Stimulated activated CD4-positive, alpha-beta T cell treated with anti-CD3 and anti-CD28 coated beads, Interleukin-12 subunit alpha, Interleukin-12 subunit beta, amount 100 ng/mL, for 48 hours (primary cell): ENCODE measurements at places on chromosomes 12 and 14.

- DNase-seq, result no peak
These were observed 229.8 kb downstream of the RASSF9 start for GRCh38 chr12:85606455-85606854.

DNA sequence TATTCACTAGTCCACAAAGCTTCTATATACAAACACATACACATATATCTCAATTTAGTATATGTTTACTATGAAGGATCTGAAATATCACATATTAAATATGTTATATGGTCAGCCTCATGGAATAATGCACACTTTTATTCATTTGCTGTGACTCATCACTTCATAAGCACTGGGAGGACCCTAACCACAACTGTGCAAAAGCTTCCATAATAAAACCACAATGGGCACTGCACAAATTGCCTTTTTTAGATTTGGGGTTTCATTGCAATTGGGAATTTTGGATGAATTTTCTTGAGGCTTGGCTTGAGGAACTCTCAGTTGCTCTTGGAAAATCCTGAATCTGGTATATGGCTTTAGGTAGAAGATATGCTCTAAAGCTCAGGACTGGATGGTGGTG lies 399.4 kb downstream of the C12orf75 start:
- no peak for DNase-seq

- peak; percentile 80 for DNase-seq
These were observed at the start of gene C1RL for GRCh38 chr12:7108796-7109571. Gene C1RL (minus strand): TSS chr12:7109214. CDS start chr12:7109180, 34 bp downstream.

DNA sequence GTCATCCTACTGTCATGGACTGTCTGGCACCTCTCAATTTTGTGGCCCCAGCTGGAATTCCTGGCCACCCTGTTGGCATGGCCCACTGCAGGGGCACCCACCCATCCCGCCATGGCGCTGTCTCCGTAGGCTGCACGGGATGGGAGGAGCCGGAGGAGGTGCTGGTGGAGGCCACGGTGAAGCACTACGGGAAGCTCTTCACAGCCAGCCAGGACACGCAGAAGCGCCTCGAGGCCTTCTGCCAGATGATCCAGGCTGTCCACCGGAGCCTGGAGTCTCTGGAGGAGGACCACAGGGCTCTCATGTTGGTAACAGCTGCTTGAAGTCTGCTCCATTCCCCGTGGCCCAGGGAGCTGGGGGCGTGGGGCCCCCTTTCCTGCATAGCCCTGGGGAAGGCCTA lies 3.9 kb downstream of the CCDC197 start:
- no peak for DNase-seq

DNA sequence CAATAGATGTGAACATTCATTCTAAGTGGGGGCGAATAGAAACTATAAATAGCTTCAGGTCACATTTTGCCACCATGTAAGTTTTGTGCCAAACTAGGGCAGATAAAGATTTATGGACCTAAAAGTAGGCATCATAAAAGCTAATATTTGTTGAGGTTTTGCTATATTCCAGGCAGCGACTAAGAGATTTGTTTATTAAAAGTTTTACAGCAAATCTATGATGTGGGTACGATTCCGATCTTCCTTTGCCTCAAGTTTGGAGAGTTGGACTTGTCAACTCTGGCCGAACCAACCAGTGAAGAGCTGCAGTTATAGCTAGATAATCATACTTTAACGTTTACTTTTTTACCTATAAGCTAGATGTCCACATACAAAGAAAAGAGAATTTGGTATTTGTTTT lies 1.6 kb downstream of the MAPK1IP1L start:
- no peak for DNase-seq

- no peak for DNase-seq
These were observed 9.0 kb downstream of the RCOR1 start for GRCh38 chr14:102601378-102601925.

GRCh38 chr14:54579621-54580020 lies 12.7 kb downstream of the SAMD4A start:
- DNase-seq, result no peak

GRCh38 chr14:56579345-56580220 lies at the start of gene TMEM260:
Gene TMEM260 (plus strand): TSS chr14:56579798. CDS start chr14:56579915, 117 bp downstream.
- DNase-seq, result peak; percentile 79

GRCh38 chr12:19082365-19082911 lies 47.1 kb upstream of the PLEKHA5 start:
- DNase-seq, result no peak

DNA sequence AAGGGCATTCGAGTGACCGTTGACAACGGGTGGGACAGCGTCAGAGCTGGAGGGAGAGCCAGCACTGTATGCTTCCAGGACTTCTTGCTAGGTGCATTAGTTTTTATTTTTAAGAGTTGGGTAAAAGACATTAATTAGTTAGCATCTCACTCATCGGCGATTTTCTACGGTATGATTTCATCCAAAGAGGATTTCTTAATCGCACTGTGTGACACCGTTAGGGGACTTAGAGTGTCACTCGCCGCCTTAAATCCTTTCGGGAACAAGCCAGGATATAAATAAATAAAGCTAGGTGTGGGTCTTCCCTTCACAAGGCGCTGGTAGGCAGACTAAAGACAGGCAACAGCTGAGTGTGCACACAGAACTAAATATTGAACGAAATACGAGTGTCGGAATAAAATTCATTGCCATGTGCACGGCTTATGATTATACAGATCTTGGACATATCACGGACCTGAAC lies 869 bp upstream of the NOVA1 start:
- no peak for DNase-seq

DNA sequence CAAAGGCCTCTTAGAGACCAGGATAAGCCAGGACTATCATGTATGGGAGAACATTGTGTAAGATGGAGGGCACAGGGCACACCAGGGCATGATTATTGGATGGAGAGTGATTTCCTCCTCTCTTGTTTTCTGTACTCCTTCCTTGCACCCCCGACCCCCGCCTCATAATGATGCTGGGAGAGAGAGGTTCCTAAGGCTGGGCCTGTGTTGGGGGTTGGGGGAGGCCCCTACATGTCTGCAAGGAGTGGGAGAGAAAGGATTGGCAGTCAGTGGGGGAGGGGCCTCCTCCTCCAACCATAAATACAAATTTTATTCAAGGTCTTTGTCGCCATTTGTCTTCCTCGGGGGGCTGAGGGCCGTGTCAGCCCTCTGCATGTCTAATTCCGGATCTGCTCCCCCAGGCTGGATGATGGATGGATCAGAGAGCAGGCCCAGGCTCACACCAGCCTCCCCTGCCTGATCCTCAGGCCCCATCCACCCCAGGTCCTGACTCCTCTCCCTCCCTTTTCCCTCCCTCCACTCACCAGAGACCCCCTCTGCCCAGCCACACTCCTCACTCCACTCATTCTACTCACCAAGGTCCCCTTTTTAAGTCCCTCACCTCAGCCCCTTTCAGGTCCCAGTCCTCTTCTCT lies 2.0 kb upstream of the C1QL4 start:
- no peak for DNase-seq

DNA sequence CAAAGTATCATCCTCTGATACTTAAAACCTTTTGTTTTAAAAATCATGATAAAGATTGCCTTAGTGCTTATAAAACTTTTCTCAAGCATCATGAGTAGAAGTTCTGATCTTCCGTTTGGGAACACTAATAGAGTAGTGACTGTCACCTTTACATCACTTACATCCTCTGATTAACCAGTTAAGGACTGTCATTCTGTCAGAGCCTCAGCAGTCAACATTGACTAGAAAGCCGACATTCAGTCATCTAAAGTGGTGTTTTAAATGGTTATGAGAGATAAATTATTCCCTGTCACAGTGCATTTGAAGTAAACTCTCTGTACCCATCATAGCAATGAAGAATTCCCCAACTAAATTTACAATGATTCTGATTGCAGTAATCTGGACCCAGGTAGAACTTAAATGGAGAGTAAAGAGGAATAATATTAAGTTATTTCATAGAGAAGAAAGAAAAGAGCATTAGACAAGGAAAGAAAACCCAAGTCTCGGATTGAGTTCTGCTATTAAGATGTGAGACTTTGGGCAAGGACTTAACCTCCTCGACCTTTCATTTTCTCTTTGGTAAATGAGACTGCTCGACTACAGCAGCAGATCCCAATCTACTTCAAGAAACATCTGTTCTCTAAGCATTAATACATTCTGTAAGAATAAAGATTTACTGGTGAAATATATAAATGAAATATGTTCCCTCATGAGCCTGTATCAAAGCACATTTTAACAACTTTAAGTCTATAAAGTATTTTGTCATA lies 563.9 kb upstream of the LMO3 start:
- no peak for DNase-seq

DNA sequence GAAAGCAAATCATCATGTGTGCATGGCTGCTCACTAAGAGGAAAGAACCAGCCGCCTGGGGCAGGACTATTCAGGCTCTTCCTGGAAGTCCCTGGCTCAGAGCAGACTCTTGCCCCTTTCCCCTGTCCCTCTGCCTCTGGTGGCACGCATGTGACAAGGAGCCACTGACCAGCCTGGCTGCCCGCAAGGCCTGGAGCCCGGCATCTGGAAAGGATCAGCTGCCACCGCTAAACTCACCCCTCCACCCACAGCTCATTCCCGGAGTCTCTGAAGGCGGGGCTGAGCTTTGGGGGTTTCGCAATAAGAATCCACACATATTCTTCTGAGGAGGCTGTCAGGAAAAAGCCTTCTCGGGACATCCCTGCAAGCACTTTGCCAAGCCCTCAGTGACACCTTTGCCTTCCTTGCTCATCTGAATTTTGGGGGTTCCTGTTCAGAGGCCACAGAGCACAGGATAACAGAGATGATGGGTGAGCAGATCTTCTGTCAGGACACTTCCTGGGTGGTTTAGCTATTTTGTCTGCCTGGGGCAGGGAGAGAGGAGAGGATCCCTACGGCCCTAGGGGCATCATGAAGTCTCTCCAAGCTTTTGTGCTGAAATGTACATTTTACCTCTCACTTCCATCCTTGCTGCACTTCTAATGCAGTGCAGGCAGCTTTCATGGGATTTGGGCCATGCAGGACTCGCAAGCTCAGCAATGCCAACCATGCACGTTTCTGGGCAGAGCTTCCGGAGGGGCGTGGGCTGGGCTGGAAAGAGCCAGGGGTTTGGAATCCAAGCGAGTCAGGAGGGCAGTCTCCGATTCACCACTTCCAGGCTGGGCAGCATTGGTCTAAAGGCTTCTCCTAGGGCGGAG lies 124.8 kb upstream of the MAP1LC3B2 start:
- DNase-seq, result no peak

DNA sequence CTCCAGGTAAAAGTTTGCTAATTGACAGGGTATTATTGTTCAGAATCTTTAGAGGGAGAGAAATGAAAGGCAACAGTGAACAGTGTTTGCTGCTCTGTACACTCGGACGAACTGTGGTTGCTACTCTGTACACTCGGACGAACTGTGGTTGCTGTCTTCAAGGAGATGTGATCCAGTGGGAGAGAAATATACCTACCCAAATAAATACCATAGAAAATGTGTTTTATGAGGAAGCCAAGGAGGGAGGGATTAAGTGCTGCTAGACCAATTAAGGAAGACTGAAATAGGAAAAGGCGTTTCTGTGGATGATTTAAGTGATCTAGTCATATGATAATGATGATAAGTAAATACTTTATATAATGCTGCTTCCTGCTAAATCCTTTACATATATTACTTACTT lies 2.7 kb downstream of the STK38L start:
- no peak for DNase-seq

DNA sequence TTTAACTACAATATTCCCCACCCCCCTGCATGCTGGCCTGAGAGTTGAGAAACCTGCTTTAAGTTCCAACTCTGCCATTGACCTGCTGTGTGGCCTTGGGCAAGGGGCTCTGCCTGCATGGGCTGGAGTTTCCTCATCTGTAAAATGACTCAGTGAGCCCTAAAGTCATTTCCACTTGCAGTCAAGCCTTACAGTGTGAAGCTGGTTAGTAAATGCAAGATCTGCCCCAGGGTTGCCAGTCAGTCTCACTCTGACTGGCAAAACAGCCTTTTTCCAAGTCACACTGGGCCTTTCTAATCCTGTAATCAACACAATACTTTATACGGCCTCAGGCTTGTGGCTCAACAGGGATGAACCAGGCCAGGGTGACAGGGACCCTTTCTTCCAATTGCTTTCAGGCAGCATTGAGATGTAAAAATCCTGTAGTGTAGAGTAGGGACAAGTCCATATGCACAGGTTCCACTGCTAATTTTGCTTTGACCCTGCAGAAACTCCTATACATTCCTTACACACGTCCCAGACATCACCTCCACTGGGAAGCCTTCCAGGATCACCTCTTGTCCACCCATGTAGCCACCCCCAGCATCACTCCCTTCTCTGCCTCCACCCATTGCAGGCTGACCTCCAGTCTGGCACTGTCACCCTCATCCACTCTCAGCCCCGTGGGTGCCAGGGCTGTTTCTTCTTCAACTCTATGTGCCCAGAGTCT lies 42.6 kb upstream of the PRIMA1 start:
- no peak for DNase-seq

GRCh38 chr12:110193196-110193595 lies 69.0 kb downstream of the IFT81 start:
- no peak for DNase-seq

DNA sequence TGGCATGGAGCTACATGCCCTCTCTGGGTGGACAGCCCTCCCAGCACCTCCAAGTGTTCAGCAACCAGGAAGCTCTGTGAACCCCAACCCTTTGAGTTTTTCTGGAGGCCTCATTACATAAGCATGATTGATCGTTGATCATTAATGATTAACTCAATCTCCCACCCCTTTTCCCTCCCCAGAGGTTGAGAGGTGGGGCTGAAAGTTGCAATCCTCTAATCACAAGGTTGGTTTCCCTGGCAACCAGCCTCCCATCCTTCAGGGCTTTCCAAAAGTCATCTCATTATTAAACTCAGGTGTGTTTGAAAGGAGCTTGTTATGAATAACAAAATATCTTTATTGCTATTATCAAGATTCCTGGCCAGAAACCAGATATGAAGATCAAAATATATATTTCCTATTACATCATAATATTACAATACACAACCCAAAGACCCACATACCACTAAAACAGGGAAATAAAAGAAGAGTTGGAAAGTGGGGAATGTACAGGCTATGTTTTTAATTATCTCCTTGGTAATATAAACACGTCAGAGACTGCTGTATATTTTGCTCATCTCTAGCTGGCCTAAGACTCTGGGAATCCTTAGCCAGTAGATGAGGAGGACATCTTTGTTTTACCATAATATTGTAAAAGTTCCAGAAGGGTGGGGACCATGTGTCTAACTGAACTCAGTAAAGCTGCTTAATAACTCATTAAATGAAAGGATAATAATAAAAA lies 73.6 kb downstream of the SSPN start:
- DNase-seq, result no peak

GRCh38 chr12:104957719-104958000 lies 430 bp downstream of the SLC41A2 start:
- DNase-seq, result no peak
